HuH-7 (cell line): ENCODE measurements at places on chromosomes 11 and 22.

DNA sequence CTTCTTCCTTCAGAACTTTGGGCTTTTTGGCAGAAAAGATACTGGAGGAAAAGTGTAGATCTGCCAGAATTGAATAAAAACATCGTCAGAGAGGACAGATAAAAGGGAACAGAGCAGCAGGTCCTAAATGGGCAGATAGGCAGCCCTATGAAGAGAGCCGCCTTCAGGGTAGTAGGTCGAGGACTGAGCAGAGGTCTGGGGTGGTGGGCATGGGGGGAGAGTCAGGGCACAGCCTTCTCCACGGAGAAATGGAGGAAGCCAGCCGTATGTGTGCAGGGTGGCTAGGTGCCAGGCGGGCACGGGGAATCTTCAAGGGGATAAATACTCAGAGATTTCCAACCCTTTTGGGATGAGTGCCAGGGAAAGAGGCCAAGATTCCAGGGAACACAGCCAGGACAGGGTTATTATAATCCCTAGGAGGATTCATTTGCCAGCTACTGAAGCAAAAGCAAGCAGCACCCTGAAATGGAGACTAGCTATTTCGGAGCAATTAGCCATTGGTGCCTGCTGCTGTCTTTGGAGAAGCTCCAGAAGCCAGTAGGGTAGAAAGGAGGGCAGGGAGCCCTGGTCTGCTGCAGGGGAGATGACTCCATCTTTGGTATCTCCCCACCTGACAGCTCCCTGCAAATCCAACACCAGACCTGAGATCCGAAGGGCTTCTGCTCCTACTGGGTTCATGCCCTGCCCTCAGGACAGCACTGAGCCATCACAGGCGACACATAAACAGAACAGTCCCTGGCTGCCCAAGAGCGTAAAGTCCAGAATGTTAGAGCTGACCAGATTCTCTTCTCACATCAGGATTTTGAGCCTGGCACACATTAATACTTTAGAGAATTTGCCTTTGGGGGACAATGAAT lies 174.5 kb upstream of the NTM start:
- no peak for DNase-seq

DNA sequence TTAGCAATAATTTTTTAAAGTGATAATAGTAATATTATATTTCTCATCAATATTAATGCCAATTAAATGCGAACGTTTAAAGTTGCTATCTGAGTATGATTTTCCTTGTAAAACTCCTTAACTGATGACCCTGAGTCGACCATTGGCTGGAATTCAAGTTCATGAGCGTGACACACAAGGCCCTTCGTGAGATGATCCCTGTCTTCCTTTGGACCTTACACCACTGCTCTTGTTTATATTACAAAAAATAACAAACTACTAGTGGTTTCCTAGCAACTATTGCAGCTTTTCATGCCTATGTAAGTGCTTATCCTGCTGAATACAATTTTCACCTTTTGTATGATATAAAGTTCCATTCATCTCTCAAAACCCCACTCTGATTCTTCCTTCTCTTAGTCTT lies 752.9 kb downstream of the CNTN5 start:
- DNase-seq: no peak

DNA sequence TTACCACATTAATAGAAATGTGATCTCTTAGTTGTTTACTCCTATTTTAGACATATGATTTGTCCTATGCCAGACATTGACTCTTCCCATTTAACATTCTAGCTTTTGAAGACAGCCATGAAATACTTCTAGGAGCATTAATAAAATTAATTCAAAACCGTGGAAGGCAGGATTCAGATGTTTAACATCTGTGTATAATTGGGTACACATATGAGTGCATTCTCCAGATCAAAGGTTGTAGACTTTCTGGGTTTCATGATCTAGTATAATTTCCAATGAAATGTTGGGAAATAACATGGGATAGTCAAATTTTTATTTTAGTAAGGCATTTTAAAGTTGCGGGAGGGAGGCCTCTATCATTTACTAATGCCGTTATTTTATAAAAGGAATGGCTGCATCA lies 35.2 kb upstream of the CCDC89 start:
- no peak for DNase-seq

DNA sequence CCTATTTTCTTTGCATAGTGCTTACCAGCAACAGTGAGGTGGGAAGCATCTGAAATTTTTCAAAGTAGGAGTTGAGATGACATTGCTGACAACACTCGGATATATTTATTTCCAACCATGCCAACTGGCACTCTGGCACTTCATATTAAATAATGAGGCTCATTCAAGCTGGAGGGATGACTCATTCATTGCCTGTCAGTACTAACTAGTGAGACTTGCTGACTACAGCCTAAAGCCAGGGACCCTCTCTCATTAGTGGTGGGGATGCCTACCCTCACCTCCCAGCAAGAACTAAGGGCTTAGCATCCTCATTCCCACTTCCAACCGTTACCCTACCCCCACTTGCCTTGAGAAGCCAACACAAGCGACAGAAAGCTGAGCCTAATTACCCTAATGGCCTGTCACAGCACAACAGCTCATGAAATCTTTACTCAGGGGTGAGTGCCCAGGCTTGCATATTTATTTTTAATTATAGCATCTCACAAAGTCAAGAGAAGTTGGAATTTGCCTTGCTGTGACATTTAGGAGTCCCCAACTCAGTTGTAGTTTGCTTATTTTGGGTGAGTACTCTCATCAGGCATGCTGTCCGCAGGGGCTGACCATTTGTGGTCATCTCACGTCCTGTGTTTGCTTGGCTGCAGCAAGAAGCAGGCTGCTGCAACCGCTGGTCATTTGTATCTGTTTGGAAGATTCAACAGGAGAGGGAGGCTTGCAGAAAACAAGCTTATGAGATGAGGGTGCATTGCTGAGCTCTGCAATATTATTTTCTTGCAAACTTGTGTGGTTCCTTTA lies 181.6 kb upstream of the POU2AF2 start:
- DNase-seq: no peak

DNA sequence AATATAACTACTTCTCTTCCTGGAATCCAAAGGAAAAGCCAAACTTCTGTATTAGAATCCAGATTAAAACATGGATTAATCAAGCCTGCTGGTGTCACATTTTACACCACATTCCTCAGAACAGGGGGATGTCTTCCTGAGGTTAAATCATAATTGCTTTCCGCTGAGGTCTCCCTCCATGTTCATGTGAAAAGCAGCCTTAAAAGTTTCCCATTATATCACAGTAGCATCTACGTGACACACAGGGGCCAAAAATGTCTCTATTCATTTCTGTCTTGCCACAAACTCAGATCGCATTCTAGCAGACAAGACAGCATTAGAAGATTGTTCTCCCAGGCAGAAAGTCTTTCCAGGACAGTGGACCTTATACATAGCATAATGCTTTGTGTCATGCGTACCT lies 788.7 kb downstream of the OPCML start:
- DNase-seq: no peak
